ENCODE measurements at places on chromosomes 5 and 9.

DNA sequence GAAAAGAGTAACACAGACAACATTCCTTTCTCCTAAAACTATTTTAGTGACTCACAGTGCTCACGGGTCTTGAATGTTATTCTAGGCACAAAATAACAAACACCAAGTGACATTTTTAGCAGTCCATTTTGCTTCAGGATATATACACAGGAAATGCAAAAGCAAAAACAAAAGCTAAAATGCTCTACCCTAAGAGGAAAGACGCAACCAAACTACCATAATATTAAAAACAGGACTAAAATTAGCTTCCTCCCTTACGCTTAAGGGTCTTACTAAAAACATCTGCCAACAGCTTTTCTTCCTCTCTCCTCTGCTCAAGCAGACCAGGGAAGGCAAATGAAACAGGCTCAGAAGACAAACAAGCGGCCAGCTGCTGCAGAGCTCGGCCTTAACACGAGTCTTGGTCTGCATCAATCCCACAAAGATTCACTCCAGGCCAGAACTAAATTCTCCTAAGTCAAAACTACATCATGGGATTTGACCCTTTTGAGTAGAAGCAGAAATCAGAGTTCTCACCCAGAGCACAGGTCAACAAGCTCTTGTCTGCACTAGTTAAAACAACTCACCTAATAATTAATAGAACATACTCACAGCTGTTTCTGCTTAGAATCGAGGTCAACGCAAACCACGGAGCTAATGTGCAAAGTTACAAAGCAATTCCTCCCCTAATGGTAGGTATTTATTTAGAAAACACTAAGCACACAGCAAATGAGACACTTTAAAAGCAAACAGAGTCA, 62.3 kb downstream of the RAPGEF1 start:
- no peak for DNase-seq

DNA sequence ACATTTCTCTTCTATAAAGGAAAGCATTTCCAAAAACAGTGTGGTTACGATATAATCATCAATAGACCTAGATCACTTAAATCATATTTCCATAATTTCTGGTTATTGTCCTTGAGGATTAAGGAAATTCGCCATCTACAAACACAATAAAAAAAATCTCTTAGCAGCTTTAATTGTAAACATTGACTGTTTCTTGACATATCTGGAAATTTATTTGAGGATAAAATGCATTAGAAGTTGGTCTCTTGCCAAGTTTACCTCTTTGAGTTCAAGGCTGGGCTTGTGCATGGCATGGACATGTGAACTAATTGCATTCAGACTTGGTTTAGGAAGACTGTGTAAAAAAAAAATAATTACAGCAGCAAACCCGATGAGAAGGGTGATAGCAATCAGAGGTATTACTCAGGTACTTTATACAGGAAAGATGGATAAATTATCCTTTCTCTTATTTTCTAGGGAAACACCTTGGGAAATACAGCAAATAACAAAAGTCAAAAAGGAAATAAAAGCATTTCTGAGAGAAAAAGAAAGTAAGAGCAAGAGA, 237.9 kb downstream of the SLF1 start:
- no peak for DNase-seq

DNA sequence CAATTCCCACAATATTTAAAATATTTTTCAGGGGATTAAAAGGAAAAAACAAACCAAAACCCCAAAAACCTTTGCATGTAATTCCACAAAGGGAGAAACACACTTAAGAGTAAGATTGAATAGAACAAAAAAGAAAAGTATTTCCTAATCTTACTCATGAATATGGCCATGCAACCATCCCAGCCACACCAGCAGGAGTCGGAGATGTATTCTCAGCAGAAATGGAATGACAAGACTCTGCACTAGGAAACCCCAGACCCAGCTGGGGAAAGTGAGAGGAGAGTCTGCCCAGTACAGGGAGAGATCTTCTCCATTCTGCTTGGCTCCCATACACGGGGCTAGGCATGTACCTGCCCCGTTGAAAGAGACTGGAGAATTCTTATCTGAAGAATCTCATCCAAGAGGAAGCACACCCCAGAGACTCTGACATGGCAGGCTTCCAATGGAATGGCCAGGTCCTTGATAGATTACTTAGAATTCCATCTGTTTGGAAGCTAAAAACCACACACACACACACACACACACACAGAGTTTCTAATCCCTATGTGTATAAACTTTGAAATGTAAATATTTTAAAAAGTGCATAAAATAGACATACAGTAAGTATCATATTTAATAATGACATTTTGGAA, 118.8 kb downstream of the GADD45G start:
- no peak for DNase-seq

DNA sequence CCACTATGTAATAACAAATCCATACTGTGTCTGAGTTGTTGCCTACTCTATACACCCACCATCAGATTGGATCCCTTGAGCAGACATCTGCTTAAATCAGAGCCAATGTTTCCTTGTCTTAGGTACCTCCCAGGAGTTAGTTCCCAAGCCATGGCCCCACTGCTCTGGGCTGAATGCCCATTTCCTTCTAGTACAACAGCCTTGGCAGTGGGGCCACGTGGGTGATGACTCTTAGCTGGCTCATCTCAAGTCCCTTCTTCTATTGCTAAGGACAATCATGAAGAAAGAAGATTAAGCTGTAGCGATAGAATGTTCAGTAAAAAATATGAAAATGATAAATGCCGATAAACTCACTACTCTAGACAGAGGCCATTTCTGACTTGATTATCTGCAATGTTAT, 16.6 kb downstream of the PTGR1 start:
- DNase-seq: no peak

- no peak for DNase-seq
Observed at GRCh38 chr5:76790632-76791290, 28.1 kb upstream of the F2RL1 start.

- DNase-seq: no peak
Observed at GRCh38 chr9:126208216-126208758, 118.3 kb upstream of the MVB12B start.

DNA sequence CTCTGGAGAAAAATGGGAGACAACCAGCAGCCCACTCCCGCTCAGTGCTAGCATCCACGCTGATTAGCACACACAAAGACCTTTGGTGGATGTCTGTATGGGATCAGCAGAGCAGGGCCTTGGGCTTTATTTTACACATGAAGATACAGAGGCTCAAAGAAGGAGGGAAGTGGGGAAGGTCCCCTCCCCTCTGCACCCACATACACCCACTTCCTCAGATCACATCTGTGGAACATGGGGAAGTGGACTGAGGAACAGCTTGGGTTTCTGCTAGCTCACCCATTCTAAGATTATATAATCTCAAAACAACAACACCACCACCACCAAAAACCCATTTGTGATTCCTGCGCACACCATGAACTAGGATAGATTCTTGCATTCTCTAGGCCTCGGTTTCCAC, 14.0 kb downstream of the GGTA1 start:
- no peak for DNase-seq

DNA sequence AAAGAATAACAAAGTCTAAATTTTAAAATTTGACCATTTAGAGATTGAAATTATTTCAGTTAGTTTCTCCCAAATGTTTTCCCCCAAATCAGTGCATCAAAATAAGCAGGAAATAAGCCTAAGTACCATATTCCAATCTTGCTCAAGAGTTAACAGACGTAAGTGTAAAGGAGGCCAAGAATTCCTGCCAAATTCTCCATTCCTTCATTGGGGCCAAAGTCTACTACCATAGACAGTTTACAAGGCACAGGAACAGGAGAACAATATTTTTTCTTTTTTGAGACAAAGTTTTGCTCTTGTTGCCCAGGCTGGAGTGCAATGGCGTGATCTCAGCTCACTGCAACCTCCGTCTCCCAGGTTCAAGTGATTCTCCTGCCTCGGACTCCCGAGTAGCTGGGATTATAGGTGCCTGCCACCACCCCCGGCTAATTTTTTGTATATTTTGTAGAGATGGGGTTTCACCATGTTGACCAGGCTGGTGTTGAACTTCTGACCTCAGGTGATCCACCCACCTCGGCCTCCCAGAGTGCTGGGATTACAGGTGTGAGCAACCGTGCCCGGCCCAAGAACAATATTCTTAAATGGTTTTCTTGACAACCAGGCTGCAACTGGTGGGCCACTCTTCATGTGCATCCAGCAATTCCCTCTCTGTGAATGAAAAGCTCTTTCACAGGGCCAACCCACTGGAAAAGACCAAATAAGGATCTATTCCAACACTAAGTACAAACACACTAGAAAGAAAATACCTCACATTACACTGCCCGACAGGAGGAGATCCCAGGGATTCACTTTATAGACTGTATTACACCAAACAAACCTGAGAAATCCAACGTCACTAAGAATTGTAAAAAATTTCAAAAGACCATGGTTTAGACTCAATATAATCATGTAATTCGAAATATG, 127.7 kb downstream of the MAPKAP1 start:
- no peak for DNase-seq

DNA sequence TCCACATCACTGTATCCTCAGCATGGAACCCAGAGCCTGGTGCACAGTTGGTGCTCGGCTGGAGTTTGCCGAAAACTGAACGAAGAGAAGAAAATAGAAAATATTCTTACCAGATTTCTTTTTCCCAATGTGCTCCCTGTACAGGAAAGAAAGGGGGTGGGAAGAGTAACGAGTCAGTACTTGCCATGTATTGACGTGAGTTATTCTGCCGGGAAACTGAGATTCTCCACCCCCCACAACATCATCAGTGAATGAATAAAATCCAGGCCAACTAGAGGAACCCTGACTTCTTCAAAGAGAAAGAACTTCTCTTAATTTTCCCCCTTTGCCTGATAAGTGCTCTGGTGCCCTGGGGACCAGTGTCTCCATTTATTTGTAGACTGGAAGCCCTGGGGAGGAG, 80.6 kb downstream of the SH3PXD2B start:
- no peak for DNase-seq

GRCh38 chr5:107539726-107540330, 130.9 kb downstream of the EFNA5 start:
- no peak for DNase-seq

DNA sequence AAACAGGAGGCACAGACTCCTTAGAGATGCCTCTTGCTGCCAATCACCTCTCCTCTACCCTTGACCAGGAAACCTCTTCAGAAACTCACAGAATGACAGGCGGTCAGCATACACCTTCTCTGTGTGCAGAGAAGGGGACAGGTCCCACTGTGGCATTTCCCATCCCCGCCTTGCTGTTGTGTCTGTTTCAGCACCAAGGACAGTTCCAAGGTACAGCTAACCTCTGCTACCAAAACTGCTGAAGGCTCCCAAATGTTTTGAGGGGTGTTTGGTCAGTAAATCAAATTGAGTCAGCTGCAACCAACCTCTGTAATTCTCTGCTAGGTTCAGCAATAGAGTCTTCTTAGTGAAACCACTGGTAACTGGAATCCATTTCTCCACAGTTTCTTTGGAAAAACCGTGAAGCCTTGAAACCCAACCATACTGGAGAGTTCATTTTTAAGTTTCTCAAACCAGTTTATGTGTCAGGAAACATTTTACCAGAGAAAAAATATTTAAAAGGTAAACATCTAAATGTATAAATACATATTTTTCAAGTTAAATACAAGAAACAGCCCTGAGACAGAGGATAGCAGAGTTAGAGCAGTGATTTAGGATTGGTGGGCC, 122.0 kb downstream of the DRD1 start:
- DNase-seq: peak; percentile 2

DNA sequence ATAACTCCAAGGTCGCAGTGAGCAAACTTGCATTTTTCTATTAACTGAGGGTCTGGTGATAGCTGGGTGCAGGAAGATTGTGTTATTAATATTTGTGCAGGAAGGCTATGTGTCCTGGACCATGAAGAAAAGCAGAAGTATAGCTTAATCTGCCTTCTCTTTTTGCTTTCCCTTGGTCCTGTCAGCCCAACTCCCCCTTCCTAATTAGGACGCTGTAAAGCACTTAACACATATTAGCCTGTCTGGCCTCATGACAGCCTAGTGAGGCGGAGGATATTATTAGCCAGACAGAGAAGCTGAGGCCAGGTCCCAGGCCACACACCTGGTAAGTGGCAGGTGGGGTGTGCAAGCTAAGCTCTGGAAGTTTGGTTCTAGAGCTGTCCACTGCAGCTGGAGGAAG, 29.5 kb downstream of the SLC46A2 start:
- no peak for DNase-seq

DNA sequence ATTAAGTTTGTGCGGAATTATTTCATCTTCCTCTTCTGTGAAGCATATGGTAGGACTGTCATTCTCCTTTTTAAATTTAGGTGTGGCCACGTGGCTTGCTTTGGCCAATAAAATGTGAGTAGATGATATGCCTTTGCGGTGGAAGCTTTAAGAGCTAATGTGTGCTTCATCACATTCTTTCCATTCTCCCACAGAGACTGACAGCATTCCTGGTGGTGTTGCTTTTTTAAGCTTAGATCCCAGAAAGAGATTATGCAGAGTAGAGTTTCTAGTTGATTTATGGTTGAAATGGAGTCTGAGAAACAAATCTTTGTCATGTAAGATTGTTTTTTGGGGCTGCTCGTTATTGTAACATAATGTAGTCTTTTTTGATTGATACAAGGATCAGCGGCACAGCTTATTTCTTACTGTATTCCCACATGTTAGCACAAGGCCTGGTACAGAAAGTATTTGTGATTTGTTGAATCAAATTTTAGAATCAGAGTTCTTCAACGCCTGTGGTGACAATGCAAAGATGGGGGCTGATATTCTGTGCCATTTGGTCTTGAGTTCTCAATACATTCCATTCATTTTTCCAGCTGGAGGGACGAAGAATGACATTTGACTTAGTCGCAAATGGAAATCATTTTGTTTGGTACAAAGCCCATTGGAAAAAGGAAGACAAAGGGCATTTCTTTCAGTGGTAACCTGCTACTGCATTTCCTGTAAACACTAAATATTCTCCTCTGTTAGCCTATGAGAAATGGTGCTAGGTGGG, 209.9 kb upstream of the VLDLR start:
- no peak for DNase-seq

DNA sequence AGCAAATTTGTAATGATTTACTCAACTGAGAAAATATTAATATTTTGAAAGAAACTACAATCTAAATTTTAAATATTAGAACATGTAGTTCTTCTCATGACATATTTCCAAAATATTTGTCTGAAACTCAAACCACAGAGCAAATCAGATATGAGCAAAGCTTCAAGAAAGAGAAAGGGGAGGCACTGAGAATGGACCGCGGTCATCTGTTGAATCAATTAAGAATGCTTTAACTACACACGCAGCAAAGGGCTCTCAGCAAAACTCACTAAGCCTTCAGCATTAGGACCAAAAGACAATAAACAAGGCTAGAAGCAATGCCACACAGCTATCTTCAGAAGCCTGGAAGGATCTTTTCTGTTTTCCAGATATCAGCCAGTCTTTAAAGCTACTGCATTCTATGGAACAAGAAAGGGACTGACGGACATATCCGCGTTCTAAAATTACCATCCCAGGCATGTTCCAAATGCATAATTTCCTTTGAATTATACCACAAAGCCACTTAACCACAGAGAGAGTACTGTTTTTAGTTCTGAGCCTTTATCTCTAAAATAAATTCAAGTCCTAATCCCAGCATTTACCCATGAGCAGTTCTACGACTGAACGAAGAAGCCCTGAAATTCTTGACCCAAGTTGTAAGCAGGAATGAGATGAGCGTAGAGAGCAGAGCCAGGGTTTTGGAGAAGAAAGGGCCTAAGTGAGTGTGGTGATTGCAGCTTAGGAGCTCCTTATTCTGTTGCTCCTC, 513.5 kb downstream of the AGTPBP1 start:
- no peak for DNase-seq

Data from stimulated activated CD4-positive, alpha-beta T cell treated with anti-CD3 and anti-CD28 coated beads, Interleukin-12 subunit alpha, Interleukin-12 subunit beta, amount 100 ng/mL, for 4 hours (primary cell).